ENCODE measurements at places on chromosomes 1 and 21.

GRCh38 chr1:108009603-108010195 is 44.7 kb upstream of the VAV3 start:
- peak; percentile 78 for DNase-seq

DNA sequence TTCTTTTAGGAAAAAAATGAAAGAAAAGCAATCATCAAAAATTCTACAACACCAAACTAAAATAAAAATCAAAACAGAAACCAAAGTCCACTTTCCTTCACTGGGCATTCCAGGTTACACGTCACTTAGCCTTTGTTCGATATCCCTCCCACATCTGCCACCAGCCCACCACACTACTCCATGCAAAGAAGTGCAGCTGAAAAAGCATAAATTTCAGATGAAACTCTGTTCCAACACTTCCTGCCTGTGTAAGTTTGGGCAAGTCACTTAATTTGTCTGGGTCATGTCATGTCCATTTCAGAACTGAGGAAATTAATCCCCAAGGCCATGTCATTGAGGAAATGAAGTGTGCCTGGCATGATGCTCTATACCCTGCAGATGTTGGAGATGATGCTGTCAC is 354.3 kb upstream of the USP24 start:
- no peak for DNase-seq

- peak; percentile 22 for DNase-seq
Measured at GRCh38 chr21:37001441-37001840, 5.1 kb upstream of the RIPPLY3 start.

GRCh38 chr1:26824731-26825130 is 1.8 kb upstream of the ZDHHC18 start:
- no peak for DNase-seq

DNA sequence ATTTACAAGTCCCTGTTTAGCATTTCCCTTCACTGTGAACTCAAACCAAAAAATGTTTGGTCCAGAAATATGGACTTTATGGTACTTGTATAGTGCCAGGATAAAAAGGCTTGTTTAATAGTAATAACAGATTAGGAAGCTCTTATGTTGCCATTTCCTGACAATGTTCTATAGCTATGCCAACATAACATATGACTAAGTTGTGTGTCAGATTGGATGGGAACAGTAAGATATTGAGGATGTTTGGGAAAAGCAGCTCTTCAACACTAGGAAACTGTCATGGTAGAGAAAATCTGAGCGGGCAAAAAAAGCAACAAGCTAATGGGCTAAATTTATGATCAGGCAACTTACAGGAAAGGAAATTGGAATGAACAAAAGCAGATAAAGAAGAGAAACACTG is 287.1 kb upstream of the ADGRL4 start:
- no peak for DNase-seq

DNA sequence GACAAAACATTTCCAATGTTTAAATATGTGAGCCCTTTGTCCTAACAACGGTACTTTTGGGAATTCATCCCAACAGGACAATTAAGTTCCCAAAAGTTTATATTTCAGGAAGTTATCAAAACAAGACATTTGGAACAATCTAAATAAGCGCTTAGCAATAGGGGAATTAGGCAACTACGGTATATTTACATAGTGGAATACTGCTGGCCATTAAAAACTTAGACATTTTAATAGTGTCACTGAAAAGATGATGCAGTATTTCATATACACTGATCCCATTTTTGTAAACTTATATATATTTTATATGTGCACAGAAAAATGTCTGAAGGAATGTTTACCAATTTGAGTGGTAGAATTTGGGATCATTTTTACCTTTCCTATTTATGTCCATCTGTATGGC is 20.8 kb downstream of the UBR4 start:
- no peak for DNase-seq

- DNase-seq, result peak; percentile 94
Measured at GRCh38 chr1:175072099-175072951, 4.7 kb downstream of the TNN start.

DNA sequence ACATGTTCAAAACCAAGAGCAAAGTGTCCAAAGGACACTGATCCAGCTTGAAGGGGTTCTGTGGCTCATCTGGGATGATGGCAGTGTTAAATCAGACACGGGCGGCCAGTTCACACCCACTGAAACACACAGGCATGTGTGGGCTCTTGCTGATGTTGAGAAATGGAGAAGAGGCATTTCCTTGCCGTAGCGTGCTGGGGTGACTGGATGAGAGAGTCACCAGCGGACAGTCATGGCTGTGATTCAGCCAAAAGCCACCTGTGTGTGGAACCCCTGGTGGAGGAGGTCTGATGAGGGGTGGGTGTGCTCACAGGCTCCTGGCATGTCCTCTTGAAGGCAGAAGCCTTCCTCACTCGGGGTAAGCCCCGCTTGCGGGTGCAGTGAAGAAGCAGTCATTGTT is 7.2 kb downstream of the C1orf35 start:
- no peak for DNase-seq

DNA sequence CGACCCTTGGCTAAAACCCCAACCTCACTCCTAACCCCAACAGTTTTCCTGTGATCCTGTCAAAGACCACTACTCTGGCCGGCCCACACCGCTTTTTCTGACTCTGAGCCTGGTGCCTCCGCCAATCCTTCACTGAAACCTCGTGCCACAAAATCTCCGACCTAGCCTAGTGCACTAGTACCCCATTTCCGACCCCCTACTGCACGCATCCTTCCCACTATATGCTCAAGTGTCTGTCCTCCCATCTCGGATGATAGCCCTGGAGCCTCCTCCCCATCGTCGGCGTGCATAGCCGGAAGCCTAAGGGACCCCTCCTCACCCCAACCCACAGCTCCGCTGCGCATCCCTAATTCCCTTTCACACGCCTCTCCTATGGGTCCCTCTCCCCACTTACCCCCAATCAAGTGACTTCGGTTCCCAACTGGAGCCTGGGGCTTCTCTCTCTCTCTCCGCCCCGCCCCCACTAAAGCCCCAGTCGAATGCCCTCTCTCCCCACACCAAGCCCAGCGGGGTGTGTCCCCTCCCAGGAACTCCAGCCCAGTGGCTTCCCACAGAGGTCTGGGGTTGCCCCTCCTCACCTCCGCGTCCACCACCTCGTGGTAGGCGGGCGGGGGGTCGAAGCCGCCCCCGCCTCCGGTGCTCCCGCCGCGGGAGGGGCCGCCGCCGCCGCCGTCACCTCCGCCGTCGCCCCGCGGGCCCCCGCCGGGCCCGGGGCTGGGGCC is 791 bp downstream of the USP24 start:
- peak; percentile 23 for DNase-seq

DNA sequence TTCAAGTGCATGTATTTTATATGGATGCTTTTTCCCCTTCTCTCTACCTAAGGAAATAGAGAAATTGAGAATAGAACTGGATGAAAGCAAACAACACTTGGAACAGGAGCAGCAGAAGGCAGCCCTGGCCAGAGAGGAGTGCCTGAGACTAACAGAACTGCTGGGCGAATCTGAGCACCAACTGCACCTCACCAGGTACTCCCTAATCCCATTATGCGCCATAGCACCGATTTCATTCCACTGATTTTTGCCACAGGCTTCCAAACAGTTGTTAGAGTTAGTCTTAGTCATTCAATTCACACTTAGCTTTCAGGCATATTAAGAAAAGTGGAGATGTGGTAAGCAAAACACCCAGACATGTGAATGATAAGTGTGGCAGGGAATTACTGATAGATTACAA is 122.8 kb downstream of the SDCCAG8 start:
- no peak for DNase-seq

GRCh38 chr1:225763716-225764548 is 13.7 kb upstream of the SRP9 start:
- DNase-seq, result peak; percentile 53

- DNase-seq, result no peak
Measured at GRCh38 chr1:109816975-109817535, 53.3 kb upstream of the EPS8L3 start.

GRCh38 chr1:209172286-209172685 is 411.2 kb upstream of the CAMK1G start:
- DNase-seq, result no peak

DNA sequence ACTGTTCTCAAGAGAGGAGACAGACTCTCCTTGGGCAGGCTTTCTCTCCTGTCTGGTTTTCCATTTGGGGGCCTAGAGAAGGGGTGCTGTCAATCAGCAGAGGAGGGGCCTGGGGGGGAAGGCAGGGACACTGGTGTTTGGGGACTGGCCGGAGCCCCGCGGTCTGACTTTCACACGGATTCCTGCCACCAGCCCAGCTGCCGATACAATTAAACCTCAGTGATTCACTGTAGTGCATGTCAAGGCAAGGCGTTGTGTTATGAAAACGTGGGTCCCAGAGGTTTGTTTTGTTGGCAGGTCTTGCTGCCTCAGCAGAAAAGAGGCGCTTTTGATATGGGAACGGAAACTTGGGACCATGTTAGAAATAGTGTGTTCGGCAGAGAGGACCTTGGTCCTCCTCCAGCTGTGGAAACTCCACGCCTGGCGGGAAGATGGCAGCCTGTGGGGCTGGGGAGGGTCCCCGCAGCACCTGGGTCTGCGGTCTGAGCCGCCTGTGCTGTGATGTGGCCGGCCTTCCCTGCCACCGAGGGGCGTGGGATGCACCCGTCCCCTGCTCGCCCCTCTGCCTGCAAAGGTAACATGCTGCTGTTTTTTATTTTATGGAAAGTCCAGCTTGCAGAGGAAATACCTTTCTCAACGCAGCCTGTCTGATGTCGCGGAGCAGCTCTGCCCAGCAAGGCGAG is 47.6 kb downstream of the SPSB1 start:
- DNase-seq, result no peak

DNA sequence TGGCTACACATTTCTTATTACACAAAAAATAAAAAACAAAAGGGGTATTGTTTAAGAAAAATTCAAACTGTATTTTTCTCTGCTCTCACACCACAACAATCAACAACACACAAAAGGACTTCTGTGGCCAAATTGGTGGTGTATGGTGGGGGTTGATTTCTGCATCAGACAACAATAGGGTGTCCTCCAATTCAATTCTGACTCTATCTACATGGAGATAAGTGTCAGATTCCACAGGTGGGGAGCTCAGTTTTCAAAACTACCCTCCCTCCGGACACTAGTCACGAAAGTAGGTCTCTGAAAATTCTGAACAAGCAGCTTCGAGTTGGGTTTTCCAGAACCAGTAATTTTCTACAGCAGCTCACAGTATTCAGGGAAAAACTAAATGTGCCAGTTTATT is 744.9 kb upstream of the NCAM2 start:
- no peak for DNase-seq

DNA sequence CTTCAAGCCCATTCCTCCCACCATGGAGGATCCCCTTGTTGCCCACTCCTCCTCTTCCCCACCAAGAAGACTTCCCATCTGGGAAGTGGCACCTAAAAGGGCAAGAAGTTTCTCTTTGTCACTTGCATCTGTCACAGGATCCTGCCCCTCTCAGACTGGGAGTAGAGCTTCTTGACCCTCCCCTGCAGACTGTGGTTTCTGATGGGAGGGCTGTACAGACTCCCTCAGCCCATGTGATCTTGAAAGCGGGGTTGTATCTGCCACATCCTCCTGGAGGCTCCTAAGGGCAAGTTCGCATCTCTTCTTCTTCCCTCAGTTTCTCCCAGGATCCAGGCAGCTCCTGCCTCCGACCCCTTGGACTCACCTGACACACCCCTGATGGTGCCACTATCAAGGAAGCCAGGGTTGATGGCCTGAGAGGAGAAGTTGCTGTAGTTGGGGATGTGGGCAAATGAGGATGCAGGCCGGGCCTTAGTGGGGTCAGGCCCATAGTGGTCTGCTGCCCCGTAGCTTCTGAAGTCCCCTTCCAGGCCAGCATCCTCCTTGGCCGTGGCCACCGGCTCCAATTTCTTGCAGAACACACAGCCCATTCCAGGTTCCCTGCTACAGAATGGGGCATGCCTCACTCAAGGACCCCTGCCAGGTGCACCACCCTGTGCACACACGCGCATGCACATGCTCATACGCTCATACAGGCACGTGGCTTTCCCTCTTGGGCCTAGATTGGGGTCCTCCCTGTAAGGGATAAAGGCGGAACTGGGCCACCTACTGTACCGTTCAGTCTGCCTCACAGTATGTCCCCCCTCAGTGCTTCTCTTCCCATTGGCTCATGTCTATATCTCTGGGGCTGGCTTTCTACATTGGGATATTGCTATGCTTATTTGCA is 11.4 kb downstream of the FGR start:
- no peak for DNase-seq

- DNase-seq, result peak; percentile 62
Measured at GRCh38 chr1:53198241-53198651, 1.6 kb downstream of the CPT2 start.

DNA sequence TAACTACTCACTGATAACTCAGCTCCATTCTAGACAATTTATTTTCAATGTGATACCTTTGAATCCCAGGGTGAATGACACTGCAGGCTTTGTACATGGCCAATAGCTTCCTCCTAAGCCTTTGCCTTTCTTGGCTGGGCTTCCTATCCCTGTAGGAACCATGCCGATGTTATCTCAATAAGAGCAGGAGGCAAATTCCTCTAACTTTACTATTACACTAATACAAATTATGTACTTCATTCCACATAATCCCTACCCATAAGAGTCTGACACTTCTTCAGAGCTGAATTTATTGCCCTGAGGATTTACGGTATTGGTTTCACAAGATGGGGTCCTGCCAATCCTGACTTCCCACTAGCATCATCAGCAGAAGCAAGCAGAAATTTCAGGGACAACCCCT is 14.0 kb downstream of the TGFBR3 start:
- peak; percentile 60 for DNase-seq

DNA sequence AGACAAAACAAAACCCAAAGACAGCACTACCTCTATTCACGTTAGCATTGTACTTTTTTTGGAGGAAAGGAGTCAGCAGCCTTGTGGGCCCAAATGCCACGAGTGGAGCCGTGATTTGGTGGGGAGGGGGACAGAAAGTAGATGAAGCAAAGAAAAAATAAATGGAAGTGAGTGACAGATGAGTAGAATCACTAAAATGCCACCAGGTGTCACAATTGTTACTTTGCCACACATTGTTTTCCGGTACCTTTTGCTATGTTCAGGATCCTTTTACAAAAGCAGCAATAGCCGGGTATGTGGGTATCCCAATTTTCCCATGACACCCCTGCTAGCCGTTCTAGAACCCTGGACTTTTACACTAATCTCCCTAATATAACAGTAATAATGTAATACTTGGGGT is 85.0 kb upstream of the AK4 start:
- DNase-seq, result no peak

DNA sequence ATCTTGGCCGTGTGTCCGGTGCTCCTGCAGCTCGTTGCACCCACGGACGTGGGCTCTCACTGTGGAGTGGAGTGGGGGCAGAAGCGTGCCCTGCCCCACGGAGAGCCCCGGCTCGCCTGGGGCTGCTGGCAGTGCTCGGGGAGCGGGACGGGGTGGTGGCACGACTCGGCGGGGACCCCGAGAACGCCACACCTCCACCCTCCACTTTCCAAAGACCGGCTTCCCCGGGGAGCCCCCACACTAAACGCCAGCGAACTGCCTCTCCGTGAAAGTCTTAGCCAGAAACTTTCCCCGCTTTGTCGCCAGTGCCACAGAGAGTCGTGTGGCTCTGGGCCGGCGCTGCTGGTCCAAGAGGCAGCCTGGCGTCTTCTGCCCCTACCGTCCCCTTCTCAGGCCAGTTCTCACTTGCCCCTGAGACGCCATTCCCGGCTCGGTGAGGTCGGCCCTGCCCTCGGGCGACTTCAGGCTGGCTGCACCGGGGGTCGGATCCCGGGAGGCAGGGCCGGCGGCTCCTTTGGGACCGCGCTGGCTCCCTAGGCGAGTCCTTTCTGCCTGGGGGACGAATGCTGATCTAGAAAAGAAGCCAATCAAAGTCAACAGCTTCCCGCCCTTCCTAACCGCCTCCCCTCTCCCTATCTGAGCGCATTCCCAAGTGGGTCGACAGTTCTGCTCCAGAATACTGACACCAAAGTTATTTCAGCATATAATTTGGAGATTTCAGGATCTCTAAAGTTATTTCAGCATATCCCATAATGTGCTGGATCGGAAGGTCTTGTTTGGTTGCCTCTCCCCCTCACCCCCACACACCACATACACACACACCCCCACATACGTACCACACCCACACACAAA is 2.6 kb upstream of the SAMD13 start:
- peak; percentile 5 for DNase-seq
